ENCODE measurements at places on chromosomes 16 and 17.

DNA sequence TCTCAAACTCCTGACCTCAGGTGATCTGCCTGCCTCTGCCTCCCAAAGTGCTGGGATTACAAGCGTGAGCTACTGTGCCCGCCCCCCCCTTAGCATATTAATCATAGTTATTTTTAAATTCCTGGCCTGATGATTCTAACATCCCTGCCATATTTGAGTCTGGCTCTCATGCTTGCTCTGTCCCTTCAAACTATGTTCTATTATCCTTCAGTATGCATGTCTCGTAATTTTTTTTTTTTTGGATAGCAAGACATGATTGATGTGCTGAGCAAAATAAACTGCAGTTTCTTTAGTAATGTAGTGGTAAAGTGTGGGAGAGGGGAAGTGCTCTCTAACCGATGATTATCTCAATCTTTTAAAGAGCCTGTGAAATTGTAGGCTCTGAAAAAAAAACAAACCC, 34.3 kb upstream of the TMEM92 start:
- no peak for DNase-seq

DNA sequence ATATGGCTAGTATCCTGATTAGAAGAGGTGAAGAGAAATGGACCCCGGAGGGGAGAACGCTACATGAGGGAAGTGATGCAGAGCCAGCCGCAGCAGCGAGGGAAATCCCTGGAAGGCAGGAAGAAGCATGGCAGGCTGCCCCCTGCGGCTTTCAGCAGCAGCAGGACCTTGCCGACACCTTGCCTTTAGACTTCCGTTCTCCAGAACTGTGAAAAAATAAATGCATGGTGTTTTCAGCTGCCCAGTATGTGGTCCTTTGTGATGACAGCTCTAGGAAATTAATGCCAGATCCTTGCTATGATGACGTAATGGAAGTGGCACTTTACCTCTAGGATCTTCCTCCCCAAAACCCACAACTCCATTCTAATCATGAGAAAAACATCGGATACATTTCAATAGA, 9.7 kb upstream of the ZFP1 start:
- no peak for DNase-seq

DNA sequence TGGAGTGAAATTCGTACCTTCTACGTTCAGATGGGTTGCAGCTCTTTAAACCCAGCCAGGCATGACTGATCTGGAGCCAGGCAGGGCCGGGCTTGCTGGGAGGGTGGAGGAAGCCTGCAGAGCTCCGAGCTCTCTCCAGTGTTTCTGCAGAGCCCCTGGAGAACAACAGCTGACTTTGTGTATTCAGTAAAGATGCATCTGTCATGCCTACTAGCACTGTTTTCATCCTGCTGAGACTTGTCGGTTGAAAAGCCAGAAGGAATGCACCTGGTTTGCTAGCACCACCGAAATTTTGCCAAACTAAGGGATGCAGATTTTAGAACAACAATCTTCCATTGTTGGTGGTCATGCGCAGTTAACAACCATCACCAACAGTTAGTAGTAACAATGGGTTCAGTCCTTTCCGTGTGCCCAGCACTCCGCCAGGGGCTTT, 22.4 kb upstream of the SCNN1B start:
- no peak for DNase-seq

DNA sequence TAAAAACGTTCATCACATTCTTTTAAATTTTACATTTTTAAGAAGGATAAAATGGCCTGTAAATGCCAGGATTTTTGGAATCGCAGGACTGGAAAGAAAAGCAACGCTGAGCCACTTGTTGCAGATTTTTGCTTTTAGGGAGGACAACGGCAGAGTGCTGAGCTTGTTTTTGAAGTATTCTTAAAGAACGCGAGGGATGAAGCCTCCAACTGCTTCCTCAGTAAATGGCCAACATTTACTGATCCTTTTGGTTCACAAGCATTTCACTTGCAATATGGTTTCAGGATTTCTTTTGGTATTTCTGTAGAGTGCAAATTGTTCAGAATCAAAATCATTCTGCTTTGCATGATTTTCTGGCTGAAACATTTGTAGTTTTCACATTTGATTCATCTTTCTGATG, 2.8 kb upstream of the KRT23 start:
- no peak for DNase-seq

GRCh38 chr17:60933739-60934138, 256.1 kb downstream of the BCAS3 start:
- DNase-seq = no peak

- DNase-seq = peak; percentile 26
These were observed 51.6 kb upstream of the CORO6 start for GRCh38 chr17:29674281-29674680.

- DNase-seq = no peak
These were observed 105.0 kb upstream of the FOXF1 start for GRCh38 chr16:86405319-86405718.

DNA sequence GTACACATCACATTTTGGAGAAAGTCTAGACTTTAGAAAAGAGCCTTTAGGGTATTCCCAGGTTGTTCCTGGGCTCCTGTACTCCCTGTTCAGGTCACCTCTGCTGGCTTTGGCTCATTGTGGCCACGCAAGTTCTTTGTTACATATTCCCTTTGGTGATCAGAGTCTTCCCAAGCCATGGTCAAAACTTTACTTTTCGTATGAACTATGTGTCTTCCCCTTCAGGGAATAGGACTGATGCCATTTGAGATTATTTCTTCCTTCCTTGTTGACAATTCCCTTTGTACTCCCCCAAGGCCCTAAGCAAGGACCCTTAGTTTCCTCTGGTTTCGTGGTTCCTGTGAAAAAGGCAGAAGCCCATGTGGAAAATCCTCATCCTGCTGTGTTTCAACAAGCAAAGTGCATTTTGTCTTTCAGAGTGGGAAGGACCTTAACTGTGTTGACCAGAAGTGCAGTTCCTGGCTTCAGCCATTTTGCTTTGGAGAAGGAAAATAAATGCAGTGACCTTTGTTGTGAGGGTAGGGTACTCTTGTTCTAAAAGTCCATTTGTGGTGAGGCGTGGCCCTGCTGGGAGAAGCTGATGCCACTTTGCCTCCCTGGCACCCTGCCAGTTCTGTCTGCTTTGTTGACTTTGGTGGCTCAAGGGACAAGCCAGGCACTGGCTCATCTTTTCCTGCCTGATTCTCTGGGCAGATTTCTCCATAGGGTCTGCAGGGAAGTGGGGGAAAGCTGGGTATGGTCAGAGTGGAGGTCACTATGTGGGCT, 55.1 kb downstream of the ZNRF1 start:
- DNase-seq = peak; percentile 77

DNA sequence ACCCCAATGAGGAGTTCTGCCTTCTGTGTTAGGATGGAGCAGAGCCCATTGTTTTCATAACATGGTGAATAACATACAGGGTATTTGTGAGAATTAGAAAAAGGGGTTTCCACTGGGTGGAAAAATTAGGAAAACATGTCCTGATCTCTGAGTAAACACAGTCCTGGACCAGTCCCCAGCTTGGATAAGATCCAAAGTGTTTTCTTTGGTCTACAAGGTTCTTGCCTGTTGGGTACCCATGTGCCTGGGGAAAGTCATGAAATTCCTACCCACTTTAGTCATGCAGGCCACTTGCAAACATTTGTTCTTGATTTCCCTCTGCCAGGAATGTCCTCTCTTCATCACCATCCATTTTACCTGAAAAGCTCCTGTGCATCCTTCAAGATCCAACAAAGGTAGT, 164.8 kb upstream of the DYNLRB2 start:
- DNase-seq = no peak

GRCh38 chr17:13521784-13522183, 79.9 kb downstream of the HS3ST3A1 start:
- DNase-seq = no peak

DNA sequence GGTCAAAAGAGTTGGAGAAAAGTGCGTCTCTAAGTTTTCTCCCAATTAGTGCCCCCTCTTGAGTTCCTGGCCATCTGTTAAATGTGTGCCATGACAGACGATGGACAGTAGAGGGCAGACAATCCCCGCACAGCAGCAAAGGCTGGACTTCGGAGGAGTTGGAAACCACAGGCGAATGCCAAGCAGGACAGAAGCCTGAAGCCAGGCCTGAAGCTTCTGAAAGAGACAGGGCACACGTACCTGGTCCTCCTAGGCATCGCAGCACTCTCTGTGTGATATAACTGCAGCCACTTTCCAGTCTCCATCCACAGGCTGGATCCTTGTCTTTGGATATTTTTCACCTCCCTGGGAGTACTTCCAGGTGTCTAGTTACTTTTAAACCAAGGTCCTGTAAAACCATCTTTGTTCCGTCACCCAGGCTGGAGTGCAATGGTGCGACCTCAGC, 14.5 kb downstream of the C17orf100 start:
- peak; percentile 76 for DNase-seq

DNA sequence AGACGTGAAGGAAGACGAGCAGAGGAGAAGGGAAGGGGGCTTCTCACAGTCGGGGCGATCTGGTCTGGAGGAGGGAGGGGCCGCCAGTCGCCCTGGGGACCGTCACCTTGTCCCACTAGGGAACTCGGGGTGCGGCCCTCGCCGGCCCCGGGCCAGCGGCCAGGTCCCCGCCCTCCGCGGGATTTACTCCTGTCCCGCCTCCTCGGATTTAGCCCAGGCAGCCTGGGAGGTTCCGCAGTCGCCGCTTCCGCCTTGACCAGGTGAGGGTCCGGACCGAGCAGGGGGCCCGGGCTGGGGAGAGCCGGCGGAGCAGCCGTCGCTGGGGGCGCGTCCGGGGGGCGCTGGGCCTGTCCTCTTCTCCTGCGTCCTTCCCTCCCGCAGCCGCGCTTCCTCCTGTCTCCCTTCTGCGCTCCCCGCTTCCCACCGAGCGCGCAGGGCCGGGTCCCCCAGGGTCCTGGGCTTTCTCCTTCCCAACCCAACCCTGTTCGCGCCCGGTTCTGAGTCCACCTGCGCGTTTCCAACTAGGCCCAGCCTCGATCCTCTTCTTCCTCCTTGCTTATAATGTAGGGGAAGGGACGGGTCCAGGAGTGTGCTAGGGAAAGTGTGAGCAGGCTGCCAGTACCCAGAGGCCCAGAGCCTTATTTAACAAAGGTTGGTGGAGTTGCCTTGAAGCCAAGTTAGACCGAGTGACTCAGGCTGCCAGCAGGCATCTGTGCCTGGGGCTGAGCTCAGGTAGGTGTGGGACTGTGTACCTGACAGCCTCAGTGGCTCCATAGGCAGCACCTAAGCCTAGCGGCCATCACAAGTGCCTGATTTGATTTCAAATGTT, at the start of gene TNK1:
Gene TNK1 (plus strand): TSS at position 235 of the 829 bp plus-strand sequence. CDS start 1,838 bp downstream, outside the sequence.
- peak; percentile 86 for DNase-seq

- peak; percentile 9 for DNase-seq
These were observed 13.3 kb upstream of the PITPNM3 start for GRCh38 chr17:6569370-6570285.

GRCh38 chr17:43372273-43372911, 26.4 kb upstream of the ARL4D start:
- peak; percentile 70 for DNase-seq

DNA sequence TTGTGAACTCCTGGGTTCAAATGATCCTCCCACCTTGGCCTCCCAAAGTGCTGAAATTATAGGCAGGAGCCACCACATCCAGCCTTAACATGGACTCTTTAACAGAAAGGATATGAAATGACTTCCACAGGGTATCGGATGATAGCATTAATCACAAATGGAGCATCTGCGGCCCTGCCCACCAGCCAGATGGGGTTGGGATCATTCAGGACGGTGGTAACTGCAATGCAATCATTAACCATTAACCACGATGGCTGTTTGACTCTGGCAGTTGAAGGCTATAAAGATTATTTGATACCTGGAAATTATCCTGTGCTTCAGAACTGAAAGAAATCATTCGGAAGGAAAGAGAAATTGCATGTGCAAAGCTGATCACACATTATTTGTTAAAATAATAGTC, 5.3 kb upstream of the CHST5 start:
- no peak for DNase-seq

- no peak for DNase-seq
These were observed 73.4 kb downstream of the MYO1D start for GRCh38 chr17:32803544-32803943.

DNA sequence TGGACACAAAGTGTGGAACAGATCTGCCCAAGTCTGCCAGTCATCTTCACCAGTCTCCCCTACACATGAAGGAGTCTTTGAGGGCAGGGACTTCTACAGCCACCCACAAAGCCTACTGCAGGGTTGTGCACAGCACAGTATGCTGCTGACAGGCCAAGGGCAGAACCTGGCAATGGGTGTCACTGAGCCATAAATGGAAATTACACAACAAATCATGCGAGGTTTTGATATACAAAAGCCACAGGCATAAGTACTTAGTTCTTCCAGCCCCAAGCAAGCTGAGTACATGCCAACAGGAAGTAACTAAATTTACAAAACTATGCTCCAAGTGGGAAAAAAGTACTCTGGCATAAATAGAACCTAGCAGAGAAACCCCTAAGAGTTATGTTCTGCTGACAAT, 7.8 kb upstream of the PSMC3IP start:
- DNase-seq = no peak

- no peak for DNase-seq
These were observed 29.2 kb downstream of the CALCOCO2 start for GRCh38 chr17:48860034-48860433.

GRCh38 chr16:52731219-52731875, 184.4 kb upstream of the TOX3 start:
- DNase-seq = no peak

DNA sequence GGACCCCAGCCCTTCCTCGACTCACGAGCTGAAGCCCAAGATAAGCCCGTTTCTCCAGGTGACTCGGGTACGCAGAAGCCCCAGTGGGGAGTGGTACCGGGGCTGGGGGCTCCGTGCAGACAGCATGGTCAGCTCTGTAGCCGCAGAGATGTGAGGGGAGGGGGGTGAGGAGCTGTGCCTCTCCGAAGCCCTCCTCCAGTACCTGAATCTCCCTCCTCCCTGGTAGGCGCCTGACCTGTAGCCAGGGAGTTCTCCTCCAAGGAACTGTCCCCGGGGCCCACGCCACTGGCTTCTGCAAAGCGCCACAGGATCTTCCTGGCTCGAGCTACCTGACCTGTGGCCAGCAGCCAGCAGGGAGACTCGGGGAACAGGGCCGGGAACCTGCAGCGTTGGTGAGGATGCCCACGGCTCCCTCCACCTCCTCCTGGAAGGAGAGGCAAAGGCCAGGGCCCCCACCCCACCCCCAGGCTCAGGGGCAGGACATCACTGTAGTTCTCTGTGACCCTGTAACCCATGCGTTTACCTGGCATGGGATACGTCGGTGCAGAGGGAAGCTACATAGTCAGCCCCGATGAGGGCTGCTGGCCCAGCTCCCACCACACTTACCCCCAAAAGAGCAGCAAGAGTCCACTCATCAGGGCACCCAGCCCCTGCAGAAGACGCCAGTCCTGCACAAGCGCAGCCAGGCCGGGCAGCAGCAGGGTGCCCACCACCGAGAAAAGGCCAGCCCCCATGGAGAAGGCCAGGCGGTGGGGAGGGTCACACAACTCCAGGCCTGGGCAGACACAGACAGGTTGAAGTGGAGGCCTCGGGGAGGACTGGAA, 1.7 kb downstream of the SLC22A31 start:
- no peak for DNase-seq

- no peak for DNase-seq
These were observed 142.5 kb downstream of the IRX3 start for GRCh38 chr16:54143934-54144571.

GRCh38 chr16:69378036-69378435, 7.8 kb downstream of the TERF2 start:
- DNase-seq = no peak

Measured in stomach (tissue), 19 donors.